ENCODE measurements at places on chromosomes 11 and 22.

DNA sequence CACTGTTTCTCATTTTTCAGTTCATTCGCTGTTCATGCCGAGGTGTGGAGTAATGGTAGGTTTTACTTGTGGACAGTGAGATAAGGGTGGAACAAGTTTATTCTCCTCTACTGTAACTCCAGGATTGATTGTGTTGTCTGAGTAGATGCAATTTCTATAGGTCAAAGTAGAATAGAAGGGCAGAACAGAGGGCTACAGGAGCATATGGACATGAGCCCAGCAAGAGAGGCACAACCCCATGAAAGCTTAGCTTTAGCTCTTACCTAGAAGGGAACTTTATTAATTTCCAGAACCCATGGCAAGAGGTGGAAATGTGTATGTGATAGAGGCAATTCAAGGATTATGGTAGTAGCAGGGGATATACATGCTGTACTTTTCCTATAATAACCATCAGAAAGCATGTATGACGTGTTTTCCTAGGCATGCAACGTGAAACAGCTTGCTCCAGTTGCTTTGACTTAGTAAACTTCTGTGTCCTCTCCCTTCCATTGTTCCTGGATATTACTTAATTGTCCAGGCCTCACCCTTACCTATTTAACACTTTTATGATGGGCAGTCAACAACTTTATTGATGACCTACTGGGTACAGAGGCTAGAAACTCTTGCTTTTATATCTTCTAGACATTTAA is 13.8 kb upstream of the SLC37A2 start:
- DNase-seq: no peak

DNA sequence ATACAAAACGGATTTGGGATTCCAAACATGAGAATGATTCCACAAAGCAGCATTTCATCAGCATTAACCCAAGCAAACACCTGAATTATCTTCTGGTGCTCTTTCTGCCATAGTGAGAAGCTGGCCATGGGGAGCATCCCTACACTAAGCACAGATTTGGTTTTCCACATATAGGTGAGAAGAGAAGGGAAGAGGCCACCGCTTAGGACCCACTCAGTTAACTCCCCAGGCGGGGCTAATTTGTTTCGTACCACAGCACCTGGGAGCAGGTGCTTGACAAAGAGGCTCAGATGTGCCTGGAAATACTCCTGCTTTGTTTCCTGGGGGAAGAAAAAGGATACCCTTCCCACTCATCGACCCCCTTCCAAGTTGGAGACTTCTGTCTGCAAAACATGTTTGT is 64.2 kb downstream of the RAB30 start:
- no peak for DNase-seq

- no peak for DNase-seq
These were observed 9.7 kb upstream of the NEFH start for GRCh38 chr22:29470159-29470855.

DNA sequence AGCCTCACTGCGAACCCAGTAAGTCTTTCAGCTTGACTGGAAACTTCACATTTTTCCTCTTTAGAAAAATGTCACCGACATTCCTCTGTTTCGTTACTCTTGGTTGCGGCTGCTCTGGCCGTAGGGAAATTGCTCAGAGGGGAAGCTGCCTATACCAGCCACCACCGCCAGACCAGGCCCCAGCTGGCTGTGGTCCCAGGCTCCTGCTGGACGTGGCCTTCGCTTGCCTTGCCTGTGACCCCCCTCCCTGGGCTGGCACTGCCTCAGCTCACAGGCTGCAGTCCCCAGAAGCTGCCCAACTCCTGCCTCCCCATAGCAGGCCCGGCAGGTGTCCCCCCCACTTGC is 197.8 kb downstream of the MN1 start:
- DNase-seq: no peak

Measured in esophagus squamous epithelium (tissue), 5 donors.